ENCODE measurements at places on chromosomes 5 and 9.

DNA sequence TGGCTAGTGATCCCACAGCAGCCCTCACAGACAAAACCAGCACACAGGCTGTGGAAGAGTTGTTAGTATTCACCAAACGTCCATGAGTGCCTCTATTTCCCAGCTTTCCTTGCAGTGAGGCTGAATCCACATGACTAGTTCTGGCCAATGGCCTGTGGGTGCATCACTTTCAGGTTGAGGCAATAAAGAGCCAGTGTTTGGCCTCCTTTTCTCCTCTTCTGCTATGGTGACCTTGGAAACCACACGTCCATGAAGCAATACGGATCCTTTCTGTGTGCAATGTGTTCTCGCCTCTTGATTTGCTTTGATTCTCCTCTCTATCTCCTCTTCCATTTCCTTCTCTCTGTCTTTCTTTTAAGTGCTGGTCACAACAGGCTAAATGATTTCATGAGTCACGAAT, 23.4 kb upstream of the CLK4 start:
- no peak for DNase-seq

- DNase-seq = no peak
Measured at GRCh38 chr5:151108566-151108965, 27.7 kb upstream of the TNIP1 start.

GRCh38 chr9:135253305-135254004, 166.0 kb downstream of the OLFM1 start:
- DNase-seq = no peak

DNA sequence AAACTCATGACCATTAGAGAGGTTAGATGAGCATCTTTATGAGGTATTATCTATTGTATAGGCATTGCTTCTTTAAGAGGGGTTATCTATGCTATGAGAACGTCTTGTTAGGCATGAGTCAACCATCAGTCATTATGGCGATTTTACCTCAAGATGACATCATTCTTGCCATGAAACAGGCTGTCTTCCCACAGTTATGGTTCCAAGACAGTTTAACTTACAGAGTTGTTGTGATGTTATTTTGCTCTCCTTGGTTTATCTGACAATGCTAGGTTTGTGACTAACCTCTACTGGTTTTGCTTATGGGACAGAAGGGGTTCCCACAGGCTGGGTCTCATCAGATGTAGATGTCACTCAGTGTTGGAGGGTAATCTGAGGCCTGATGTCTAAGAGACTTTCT, 1864.7 kb upstream of the ACO1 start:
- DNase-seq = no peak

DNA sequence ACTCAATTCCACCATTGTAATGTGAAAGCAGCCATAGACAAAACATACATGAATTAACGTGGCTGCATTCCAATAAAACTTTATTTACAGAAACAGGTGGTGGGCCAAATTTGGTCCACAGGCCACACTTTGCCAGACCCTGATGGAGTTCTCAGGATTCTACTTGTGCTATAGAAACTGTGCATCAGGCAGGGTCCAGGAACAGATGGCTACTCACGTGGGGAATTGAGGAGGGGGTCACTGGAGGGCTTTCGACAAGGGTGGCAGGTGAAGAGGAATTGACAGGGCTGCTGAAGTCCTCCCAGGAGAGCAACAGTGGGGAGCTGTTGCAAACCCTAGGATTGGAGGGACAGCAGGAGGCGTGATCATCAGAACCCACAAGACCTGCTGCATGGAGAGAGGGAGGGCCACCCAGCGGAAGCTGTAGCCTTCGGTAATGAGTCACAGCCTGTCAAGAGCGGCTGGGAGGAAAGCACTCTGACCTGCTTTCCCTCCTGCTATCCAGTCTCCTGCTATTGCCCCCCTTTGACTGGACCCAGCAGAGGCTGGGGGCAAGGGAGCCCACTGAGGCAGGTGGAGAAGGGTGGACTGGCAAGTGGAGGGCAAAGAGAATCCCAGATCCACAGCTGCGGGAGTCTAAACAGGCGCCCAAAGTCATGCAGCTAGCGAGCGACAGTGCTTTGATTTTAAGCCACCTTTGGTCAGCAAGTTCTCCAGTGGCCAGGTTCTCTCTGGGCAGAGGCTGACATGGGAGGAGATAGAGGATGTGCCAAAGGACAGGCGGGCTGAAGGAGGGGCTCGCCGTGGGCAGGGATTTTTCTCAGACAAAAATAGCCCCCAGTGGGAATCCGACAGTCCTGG, 138.3 kb upstream of the SMIM23 start:
- no peak for DNase-seq

GRCh38 chr9:135209852-135210251, 122.4 kb downstream of the OLFM1 start:
- no peak for DNase-seq

GRCh38 chr9:76136986-76137385, 246.5 kb downstream of the PCSK5 start:
- no peak for DNase-seq

GRCh38 chr9:123637945-123638634, 282.1 kb downstream of the CRB2 start:
- no peak for DNase-seq

- no peak for DNase-seq
Measured at GRCh38 chr9:105369911-105370310, 77.9 kb upstream of the FSD1L start.

DNA sequence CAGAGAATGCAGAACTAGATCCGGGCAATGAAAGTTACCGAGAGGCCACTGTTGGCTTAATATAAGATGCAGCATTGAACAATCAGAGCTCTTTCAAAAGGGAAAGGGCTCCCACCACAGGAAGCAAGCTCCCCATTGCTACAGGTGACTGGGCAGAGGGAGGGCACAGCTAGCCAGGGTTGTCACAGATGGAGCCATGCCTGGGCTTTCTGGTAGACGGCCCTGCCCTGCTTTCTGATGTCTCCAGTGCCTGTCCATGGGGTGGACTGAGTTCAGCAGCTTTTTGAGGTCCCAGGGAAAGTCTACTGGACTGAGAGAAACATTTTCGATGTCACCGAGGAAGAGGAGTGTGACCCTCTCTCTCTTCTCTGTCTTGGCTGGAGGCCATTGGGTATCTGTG, 14.1 kb downstream of the RGS3 start:
- DNase-seq = no peak

DNA sequence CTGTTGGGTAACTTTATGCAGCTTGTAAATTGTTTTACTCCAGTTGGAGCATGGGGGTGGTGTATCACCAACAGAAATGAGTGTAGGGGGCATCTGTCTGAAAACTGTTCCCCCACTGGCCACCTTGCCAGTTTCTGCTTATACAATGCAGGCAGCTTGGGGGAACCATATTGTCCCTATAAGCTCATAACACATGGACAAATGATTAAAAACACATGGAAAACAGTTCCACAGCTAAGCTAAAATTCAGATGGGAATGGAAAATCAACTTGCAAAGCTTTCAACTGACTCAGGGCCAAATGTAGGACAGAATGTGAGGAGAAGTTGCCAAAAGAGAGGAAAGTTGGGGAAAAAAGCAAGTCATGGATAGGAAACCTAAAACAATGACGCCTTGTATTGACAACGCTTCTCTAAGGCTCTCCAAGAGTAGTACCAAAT, 7.9 kb upstream of the CER1 start:
- no peak for DNase-seq

DNA sequence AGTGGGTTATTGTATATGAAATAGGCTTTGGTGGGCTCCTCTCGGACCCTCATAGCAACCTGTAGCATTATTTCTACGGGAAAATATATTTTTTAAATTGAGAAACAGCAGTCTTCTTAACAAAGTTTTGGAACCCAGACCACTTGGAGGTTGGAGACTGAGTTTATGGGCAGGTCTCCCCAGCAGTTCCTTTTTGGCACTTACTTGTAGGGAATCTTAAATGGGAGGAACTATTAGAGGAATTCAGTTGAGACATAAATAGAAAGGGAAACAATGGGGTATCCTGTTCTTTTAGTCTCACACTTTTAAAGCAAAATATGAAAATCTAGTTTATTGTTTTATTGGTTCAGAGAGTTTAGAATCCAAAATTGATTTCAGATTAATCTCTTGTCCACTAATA, 111.5 kb downstream of the TRIO start:
- DNase-seq = no peak

- no peak for DNase-seq
Measured at GRCh38 chr9:1658661-1659362, 356.3 kb upstream of the SMARCA2 start.

All from activated T-cell treated with anti-CD3 and anti-CD28 coated beads for 4 hours (primary cell).